ENCODE measurements at places on chromosomes 1 and 21.

- peak; percentile 3 for DNase-seq
These were observed 204.7 kb upstream of the RGS18 start for GRCh38 chr1:191953526-191953925.

- peak; percentile 7 for DNase-seq
These were observed 8.2 kb upstream of the CREG1 start for GRCh38 chr1:167561753-167562152.

GRCh38 chr1:157042846-157043245 lies 2.7 kb downstream of the ARHGEF11 start:
- DNase-seq, result peak; percentile 62

- peak; percentile 49 for DNase-seq
These were observed 742 bp downstream of the SH3GLB1 start for GRCh38 chr1:86704972-86705664.

DNA sequence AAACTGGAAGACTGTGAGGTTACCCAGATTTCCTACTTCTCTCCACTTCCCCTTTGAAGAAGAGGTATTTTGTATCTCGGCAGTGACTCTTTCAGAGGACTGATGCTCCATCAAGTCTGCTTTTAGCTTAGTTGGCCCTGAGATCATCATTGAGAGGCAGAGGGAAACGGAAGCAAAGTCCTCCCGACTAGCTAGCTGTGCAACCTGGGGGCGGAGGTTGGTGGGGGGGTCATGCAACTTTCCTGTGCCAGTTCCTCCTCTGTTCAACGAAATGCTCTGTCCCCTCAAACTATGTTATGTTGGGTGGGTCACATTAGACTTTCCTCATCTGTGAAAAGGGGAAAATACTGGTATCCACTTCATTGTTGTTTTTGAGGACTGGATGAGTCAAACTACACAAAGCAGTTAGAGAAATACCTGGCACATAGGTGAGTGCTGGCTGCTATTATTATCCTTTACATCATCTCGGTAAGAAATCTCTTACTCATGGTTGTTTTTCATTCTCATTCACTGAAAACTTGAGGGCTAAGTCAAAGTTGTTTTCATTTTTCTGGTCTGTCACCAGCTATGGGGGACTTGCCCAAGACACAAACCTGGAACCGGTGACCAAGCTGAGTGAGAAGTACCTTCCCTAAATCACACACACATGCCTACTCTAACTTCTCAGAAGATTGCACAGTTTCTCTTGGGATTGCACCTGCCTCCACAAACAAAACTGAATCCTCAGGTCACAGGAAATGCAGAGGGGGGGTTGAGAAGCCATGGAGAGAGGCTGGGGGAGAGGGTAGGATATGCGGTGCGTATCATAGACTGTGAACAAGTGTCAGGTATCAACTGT lies 83.3 kb downstream of the ABCA4 start:
- DNase-seq, result no peak

- peak; percentile 43 for DNase-seq
These were observed 14.4 kb downstream of the ANP32E start for GRCh38 chr1:150221552-150221951.

GRCh38 chr1:109351457-109351856 lies 44.6 kb upstream of the MYBPHL start:
- no peak for DNase-seq

DNA sequence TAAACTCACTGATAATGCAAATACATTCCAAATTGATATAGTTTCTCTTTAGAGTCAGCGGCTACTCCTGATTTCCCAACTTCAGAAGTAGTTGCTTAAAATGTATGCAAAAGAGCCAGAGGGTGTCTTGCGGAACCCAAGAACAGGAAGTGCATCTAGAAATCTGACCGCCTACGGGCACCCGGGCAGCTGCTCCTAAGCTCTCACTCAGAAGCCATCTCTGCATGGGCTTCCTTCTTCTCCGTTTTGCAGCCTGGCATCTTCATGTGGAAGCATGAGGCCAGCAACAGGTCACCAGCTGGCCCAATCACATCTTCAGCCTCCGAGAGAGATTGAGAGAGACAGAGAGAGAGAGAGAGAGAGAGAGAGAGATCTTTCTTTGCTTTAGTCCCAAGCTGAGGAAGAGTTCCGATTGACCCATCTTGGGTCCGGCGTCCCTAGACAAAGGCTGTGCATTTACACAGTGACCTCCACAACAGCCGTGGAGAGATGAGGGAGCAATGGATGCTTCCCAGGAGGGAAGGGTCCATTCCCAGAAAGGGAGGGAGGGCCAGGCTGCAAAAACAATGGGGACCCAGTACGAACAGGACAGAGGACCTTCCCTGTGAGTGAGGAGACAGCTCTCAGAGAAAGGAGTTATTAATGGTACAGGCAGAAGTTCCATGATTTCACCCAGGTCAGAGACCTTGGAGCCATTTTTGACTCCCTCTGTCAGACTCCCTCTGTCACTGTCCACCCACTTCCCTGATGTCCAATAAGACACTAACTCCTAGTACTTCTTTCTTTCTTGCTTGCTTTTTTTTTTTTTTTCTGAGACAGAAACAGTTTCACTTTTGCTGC lies 28.2 kb upstream of the SLC30A1 start:
- DNase-seq, result no peak

- DNase-seq, result peak; percentile 37
These were observed 106.7 kb downstream of the LEPR start for GRCh38 chr1:65527190-65527589.

DNA sequence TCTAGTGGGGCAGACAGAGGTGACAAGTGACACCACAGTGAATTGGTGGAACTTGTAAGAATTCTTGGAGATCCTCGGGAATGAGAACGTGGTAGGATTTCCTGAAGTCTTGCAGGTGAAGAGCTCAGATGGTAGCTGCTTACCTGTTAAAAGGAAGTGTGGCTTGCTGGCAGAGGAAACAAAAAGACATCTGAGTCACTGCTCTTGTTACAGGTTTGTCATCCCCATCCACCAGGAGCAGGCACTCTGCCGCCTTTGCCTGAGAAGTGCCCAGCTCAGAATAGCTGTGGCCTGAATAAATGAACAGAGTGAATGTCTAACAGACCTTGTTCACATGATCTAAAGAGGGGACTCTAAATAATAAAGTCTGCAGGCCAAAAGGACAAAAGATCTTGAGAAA lies 12.3 kb upstream of the ZSCAN20 start:
- no peak for DNase-seq

DNA sequence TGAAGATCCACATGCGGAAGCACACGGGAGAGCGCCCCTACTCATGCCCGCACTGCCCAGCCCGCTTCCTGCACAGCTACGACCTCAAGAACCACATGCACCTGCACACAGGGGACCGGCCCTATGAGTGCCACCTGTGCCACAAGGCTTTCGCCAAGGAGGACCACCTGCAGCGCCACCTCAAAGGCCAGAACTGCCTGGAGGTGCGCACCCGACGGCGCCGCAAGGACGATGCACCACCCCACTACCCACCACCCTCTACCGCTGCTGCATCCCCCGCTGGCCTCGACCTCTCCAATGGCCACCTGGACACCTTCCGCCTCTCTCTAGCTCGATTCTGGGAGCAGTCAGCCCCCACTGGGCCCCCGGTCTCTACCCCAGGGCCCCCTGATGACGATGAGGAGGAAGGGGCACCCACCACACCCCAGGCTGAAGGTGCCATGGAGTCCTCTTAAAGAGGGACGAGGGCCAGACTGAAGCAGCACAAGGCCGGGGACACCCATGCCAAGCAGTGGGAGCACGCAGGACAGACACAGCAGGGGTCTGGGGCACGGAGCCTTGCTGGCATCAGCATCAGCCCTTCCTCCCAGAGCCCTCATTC lies 13.7 kb downstream of the ZBTB7B start:
- DNase-seq, result no peak

GRCh38 chr1:30847358-30847972 lies 61.1 kb downstream of the SDC3 start:
- DNase-seq, result peak; percentile 21

- DNase-seq, result peak; percentile 83
These were observed 92.8 kb upstream of the CDC42BPA start for GRCh38 chr1:227411066-227411465.

DNA sequence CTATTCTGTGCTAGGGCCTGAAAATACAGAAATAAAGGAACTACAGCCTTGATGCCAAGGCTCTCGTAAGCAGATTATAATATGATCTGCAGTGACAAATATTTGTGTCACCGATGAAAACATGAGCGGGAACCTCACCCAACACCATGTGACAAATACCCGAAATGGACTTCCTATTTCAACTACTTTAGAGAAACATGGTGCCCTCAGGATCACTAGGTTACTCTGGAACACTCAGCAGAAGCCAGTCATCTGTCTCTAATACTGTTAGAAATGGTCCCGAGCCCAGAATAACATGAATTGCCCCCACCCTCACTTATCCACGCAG lies 463 bp upstream of the VAMP3 start:
- DNase-seq, result no peak

DNA sequence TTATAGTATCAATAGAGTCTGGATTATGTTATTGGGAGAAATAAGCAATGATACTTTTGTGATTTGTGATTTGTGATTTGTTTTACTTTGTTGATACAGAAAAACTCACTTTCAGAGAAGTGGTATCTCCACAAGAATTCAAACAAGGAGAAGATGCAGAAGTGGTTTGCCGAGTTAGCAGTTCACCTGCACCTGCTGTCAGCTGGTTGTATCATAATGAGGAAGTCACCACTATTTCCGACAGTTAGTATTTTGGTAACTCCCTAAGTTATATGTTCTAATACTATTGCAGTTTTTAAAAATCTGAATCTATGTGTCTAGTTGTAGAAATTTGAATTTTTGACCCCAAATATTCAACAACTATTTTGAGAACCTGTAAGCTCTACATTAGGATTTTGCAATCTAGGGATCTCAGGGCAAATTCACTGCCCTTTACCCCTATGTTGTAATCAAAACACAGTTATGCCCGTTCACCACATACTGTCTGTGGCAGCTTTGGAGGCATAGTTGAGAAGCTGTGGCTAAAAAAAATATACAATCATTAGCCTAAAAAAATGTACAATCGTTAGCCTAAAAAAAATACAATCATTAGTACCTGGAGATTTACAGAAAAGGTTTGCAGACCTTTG lies 288.1 kb downstream of the NCAM2 start:
- no peak for DNase-seq

Measured in amniotic epithelial cell (primary cell).